COLO829 (cell line): ENCODE measurements at places on chromosomes 2 and 18.
A peak's percentile ranks its signal among the peaks of the same experiment; 100 is the strongest.

DNA sequence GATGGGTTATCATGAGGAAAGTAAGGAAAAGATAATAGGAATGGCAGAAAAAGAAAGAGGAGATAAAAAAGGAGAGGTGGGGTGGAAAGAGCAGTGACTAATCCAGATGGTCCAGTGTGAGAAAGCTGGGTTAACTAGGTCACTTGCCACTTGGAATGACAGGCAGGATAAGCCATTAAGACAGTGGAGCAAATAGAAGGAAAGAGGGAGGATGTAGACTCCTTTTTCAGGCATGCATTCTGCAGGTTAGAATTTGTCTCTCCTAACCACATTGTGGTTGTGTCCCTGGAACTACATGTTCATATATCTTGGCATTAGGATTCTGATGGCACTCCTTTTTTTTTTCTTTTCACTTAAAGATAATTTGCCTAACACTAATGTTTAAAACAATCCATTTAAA, 13.4 kb upstream of the NEMP2 start:
- no peak for DNase-seq

GRCh38 chr2:23809150-23809549, 117.8 kb downstream of the ATAD2B start:
- no peak for DNase-seq

DNA sequence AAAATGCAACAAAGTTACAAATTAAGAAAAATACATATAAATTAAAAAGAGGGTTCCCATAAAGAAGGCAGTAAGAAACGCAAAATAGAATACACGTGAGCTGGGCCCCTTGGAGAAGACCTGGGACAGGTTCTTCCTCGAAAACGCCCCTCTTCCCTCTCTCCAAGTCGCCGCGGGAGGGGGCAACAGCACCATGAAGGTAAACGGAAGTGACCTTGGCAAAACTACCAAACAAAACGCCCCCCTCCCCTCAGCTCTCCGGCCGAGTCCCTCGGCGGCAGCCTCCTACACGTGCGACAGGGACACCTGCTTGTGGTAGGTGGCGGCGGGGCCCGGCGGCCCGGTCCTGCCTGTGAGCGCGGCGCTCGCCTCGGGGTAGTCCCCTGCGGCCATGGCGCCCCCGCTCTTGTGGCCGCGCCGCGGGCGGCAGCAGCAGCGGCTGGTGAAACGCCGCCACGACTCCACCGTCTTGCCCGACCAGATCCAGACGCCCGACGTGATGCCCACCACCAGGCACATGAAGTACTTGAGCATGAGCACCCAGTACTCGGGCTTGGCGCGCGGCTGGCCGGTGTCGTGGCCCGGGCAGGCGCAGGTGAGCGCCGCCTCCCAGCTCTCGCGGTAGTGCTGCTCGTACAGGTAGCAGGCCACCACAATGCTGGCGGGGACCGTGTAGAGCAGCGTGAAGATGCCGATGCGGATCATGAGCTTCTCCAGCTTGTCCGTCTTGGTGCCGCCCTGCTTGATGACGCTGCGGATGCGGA, 2.8 kb downstream of the FZD5 start:
- DNase-seq, result no peak

DNA sequence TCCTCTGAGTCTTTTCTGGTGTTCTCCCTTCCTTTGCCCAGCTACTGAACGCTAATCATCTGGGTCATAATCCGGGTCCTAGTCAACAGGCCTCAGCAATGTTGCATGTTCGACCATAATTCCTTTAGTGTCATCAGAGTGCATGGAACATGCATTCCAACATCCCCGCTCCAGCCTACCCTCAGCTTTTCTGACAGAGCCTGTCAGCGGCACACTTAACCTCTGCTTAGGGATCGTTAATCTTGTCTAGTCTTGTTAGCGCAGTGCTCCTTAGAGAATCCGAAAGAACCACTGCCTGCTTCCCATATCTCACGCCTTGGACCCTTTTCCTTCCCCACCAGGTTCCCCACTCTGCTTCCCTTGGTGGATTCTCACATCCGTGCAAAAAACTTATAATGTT, 767.9 kb upstream of the ID2 start:
- DNase-seq, result no peak

DNA sequence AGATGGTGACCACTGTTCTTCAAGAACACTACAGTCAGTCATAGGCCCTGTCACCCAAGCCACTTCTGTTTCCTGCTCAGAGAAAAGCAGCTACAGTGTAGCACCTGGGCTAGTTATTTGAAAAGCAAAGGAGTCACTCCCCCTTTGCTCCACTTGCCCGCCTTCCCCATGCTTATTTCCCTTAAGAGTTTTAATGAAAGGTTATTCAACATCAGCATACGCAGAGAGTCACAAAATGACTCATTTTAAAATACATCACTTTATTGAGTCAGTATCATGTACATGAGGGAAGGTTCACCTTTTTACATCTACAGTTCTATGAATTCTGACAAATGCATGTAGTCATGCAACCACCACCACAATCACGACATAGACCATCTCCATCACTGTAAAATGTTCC, 71.3 kb downstream of the TNFRSF11A start:
- no peak for DNase-seq

DNA sequence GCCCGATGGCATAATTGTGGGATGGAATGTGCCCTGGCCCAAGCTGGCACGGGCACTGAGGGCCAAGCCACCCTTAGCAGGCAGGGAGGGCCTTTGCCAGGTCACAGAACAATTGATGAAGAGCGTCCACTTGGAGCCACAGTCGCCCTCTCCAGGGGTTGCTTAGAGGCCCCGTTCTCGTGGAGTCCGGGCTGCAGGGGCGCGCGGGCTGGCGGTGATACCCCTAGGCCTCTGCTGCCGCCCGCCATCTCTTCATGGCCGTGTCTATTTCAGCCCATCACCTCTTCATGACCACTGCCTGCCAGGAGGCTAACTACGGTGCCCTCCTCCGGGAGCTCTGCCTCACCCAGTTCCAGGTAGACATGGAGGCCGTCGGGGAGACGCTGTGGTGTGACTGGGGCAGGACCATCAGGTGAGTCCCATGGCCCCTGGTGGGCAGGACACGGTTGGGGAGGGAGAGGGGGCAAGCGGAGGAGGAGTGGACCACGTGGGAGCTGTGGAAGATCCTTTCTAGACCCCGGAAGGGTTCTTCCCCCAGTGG, 17.6 kb downstream of the RAMP1 start:
- no peak for DNase-seq

GRCh38 chr2:108920-109809, 62.9 kb upstream of the FAM110C start:
- DNase-seq, result no peak

GRCh38 chr2:172098650-172099471, 3.8 kb downstream of the DLX2 start:
- peak; percentile 60 for DNase-seq

GRCh38 chr18:33184175-33184574, 256.3 kb downstream of the CCDC178 start:
- no peak for DNase-seq

GRCh38 chr18:63889626-63890025, 2.1 kb downstream of the SERPINB2 start:
- DNase-seq, result no peak

DNA sequence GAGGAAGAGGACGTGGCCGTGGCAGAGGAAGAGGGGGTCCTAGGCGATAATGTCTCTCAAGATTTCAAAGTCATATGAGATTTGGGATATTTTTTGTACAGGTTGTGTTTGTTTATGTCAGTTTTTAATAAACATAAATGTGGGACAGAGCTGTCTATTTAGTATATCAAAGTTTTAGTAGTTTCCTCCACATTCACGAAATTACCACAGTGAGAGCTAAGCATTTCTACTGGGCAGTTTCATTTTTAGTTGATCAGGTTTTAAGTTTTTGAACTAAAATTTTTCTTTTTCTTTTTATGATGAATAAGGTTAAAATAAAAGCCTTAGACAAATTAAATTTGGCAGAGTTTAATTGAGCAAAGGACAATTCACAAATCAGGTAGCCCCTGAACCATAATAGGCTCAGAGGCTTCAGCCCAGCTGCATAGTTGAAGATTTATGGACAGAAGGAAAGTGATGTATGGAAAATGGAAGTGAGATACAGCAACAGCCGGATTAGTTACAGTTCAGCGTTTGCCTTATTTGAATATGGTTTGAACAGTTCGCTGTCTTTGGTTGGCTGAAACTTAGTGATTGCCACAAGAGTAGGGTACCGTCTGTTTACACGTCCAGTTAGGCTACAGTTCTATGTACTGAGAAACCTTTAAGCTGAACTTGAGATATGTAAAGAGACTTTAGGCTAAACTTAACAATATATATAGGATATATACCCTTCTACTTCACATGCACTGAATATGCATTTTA, 17.1 kb downstream of the SNRPD1 start:
- DNase-seq, result no peak

- no peak for DNase-seq
Observed at GRCh38 chr18:55088000-55088401, 128.7 kb upstream of the CCDC68 start.

GRCh38 chr2:42970151-42970550, 177.8 kb upstream of the HAAO start:
- no peak for DNase-seq

DNA sequence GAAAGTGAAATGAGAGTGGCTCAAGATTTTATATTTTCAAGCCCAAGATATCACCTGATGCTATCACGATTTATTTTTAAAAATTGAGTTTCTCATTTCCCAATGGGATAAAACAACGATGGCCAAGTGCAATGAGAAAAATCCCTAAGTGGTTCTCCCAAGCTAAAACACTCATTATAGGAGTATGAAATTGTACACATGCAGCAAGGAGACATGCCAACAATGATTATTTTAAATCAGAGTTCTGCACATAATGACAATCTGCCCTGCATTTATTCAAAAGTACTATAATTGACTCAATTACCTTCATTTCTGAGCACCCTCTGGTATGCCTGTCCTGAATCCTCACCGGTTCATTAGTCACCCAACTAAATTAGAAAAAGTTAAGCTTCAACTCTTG, 12.7 kb downstream of the CYTIP start:
- no peak for DNase-seq

GRCh38 chr2:174001107-174001506, 35.9 kb upstream of the SP3 start:
- no peak for DNase-seq

- no peak for DNase-seq
Observed at GRCh38 chr2:11292464-11293255, 51.8 kb downstream of the ROCK2 start.

- no peak for DNase-seq
Observed at GRCh38 chr2:56268856-56269255, 85.1 kb downstream of the CCDC85A start.

GRCh38 chr18:78908462-78909260, 71.0 kb upstream of the SALL3 start:
- DNase-seq, result no peak

DNA sequence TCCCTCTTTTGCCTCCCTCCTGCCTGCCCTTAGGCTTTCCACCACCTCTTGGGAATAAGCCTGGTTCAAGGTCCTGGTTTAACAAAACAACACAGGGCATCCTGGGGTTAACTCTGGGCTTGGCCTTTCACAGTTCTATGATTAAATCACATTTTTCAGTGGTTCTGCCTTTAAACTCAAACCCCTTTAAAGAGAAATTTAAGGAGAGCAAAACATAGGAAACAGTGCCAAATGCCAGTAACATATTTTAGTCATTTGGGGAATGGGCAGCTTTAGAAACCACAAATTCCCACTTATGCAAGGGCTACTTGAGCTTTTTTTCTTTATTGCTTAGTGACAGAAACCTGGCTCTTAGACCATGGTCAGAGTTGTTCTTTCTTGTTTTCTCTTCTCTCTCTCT, 112.2 kb upstream of the FZD5 start:
- no peak for DNase-seq

DNA sequence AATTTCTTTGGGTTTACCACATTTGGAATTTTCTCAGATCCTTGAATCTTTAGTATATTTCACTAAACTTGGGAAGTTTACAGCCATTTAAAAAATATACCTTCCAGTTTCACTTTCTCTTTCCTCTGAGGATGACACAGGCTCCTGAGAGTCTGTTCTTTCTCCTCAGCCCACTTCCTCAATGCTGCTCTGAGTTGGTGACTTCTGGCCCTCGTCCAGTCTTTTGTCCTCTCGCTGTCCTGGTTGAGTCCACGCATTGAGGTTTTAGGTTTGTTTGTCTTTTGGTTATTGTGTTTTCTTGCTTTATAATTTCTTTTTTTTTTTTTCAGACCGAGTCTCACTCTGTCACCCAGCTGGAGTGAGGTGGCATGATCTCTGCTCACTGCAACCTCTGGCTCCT, 40.7 kb upstream of the GALR1 start:
- peak; percentile 10 for DNase-seq

- DNase-seq, result no peak
Observed at GRCh38 chr2:134315471-134315870, 61.6 kb downstream of the MGAT5 start.

GRCh38 chr2:165911231-165911630, 42.3 kb downstream of the TTC21B start:
- no peak for DNase-seq

DNA sequence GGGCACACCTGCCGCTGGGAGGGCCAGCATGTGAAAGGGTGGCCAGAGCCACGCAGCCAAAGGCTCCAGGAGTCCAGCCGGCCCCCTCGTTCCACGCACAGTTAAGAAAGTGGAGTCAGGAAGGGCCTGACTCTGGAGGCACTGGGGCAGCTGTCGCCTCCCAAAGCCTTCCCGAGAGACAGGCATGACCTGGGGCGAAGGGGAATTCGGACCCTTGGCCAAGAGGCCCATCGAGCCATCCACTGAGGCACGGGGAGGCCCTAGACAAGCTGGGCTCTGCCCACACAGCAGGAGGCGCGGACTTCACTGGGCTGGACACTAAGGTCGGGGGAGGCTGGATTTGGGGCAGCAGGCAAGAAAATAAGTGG, 38.5 kb upstream of the SNED1 start:
- DNase-seq, result no peak

DNA sequence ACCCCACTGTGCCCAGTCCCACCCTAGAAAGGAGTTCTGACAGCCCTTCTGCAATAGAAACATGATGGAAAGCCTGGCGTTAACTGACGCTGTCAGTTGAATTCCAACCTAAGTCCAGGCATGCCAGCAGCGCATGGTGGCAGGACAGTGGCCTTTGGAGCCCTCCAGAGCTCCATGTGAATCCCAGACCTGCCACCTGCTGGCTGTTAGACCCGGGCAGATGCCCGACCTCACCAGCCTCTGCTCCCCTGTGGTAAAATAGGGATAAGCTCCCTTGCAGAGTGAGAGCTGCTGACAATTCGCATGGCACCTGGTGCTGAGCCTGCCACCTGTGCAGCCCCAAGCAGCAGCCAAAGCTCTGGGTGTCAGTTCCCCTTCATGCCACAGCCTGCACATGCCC, 138.6 kb downstream of the LOXHD1 start:
- no peak for DNase-seq
